Airway epithelial cell (primary cell): ENCODE measurements at places on chromosomes 2 and 18. TPM values are rescaled to one million over a fixed set of nuclear protein-coding genes. Genes with fewer than 3 reads are reported as not detected.

FBXO48 gene
- 0.28 and 0.56 TPM in 2 replicates for total RNA-seq

CNRIP1 gene
- 0.33 and 0.35 TPM in 2 replicates for total RNA-seq

HTR2B gene
- total RNA-seq = 0.05 TPM in 1 of 2 replicates, not detected in the other

SH2D6 gene
- total RNA-seq = not detected in 2 replicates

PTH2R gene
- total RNA-seq = not detected in 2 replicates

REG3G gene
- total RNA-seq = not detected in 2 replicates

IFIH1 gene
- total RNA-seq = 5.2 and 8.0 TPM in 2 replicates

CCDC102B gene
- 0.92 and 3.6 TPM in 2 replicates for total RNA-seq
